ENCODE measurements at places on chromosomes 2 and 18.

GRCh38 chr2:128646691-128647090 is 328.0 kb upstream of the HS6ST1 start:
- no peak for DNase-seq

DNA sequence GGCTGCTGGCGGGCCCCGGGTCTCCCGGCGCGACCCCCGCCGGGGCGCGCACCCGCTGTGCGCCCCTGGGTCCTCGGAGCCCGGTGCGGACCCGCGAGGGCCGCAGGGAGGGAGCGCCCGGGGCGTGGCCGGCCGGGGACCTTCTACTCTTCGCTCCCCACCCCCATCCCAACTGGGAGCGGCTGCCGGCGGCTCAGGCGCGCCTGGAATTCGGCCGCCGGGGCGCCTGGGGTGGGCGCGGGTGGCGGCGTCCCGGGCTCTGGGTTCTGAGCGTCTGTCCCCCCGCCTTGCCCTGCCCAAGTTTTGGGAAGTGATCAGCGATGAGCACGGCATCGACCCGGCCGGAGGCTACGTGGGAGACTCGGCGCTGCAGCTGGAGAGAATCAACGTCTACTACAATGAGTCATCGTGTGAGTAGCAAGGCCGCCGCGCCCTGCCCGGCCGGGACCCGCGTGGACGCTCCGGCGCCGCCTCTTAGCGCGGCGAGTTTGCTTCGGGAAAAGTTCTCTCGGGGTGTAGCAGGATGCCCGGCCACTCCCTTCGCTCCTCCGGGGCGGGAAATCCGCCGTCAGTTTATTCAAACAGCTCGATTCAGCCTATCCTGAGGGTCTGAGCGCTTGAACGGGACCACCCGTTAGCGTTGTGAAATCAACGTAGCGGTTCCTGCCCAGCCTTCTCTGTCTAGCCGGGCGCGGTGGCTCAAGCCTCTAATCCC is 502 bp downstream of the TUBB6 start:
- DNase-seq = no peak

- DNase-seq = no peak
These were observed 72.8 kb downstream of the EDAR start for GRCh38 chr2:108916122-108916795.

- no peak for DNase-seq
These were observed 131.3 kb downstream of the MAP4K4 start for GRCh38 chr2:101828673-101829334.

DNA sequence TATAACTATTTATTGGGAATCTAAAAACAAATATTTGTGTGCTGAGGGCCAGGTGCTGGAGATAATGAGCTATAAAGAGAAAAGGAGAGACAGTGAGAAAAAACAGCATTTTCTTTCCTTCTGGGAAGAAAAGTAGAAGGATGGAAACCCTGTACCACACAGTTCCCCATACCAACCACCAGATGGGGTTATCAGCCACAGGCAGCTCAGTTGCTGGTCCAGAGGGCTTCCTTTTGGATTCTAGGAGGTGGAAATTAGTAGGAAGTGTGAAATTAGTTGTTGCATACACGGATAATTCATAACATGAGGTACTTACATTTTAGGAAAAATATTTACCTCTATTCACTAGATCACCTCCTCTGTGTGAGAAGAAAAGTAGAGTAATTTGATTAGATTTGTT is 237.0 kb upstream of the FOSL2 start:
- DNase-seq = no peak

DNA sequence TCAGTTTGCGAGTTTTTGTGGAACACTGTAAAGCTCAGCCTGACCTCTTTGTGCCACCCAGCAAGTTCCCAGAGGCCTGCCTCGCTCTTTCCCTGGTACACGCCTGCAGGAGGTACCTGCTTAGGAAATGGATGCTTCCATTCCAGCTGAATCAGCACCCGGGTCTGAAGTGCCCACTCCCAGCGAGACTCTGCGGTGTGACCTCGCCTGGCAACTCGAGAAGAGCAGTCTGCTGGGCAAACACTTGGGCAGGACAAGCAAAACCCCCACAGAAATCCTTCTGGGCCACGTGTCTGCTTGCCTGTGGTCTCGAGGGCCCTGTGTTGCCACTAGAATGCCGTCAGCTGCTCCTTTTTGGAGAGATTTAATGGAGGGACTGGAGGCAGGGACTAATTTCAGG is 127.6 kb downstream of the MAPK4 start:
- DNase-seq = no peak

DNA sequence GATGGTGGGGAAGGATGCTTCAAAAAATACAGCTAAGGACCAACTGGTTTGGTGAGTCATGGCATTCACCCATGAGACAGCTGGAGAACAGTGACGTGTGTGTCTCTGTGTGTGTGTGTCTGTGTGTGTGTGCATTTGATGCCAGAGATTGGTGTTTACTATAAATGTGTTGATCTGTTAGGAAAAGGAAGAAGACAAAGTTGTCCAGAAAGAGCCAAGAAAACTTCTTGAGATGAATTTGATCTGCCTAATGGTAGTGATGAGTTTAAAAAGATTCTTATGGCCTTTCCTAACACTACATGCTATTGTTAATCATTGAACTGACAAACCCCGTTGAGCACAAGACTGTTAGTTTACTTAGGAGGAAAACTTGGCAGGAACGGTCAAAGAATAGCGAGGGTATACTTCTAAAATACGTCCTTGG is 36.4 kb upstream of the IL1R1 start:
- no peak for DNase-seq

DNA sequence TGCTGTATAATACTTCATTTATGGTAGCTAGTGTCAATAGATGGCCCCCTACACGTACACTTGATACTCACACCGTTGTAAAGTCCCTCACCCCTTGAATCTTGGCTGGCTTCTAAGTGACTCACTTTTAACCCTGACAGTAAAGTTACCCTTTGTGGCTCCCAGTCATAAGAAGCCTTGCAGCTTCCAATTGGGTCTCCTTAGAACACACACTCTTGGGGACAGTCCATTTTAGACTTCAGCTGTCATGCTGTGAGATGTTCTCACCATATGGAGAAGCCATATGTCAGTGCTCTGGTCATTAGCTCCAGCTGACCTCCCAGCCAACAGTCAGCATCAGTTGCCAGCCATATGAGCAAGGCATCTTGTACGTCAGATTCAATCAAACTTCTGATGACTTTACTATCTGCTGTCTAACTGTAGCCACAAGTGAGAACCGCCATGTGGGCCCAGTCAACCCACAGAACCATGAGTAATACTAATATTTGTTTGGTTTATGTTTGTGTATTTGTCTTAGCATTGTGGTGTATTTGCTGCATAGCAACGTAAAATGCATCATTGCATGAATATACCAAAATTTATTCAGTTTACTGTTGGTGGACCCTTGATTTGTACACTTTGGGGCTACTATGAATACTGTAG is 68.3 kb downstream of the PTPN4 start:
- DNase-seq = no peak
